Activated CD4-positive, alpha-beta memory T cell treated with anti-CD3 and anti-CD28 coated beads, Interleukin-2, amount 10 ng/mL, durations not matched to agents 7 days and 5 days (primary cell): ENCODE measurements at places on chromosomes 2 and 18. TPM values are rescaled to one million over a fixed set of nuclear protein-coding genes. Genes with fewer than 3 reads are reported as not detected.

DNA sequence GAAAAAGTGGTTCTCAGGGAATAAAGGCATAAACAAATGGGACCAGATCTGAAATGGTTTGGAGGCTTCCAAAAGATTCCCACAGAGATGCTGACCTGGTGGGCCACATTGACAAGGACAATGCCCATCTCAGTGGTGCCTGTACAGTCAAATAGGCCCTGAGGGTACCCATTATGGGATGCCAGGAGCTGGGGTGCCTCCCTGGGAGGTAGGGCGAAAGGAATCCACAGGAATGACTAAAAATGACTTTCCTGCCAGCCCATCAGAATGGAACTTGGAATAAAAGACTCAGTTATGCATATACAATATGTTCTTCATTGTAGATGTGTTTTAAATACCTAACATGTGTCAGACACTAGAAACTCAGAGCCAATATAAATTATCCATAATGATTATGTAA is 248.5 kb downstream of the RNF144A start:
- no peak for DNase-seq

- no peak for DNase-seq
These were observed 423.3 kb downstream of the LRP1B start for GRCh38 chr2:141707486-141707885.

GRCh38 chr2:96970248-96970875 is 16.0 kb downstream of the FAM178B start:
- DNase-seq: no peak

ABCG5 gene
- total RNA-seq: not detected

GRCh38 chr2:88614497-88615157 is 12.6 kb downstream of the EIF2AK3 start:
- no peak for DNase-seq

CRYGA gene
- not detected for total RNA-seq

CERKL gene
- not detected for total RNA-seq

DNA sequence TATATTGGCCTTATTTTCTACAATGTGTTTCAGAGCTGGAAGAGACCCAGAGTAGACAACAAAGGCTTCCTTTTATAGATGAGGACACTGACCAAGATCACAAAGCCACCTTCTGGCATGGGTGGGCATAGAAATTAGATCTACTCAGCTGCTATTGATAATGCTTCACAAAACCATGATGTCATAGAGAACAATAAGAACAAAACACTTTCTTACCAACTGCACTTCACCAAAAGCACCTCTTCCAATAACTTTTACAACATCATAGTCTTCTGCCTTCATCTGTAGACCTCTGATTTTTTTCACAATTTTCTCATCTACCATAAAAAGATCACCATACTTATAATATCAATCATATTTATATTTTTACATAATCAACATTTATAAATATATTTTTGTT is 58.1 kb downstream of the ROCK2 start:
- no peak for DNase-seq

- DNase-seq: no peak
These were observed 20.1 kb upstream of the FN1 start for GRCh38 chr2:215455958-215456357.

GRCh38 chr2:58922245-58922644 is 681.1 kb upstream of the FANCL start:
- DNase-seq: no peak

GRCh38 chr2:86274918-86275275 is 62.5 kb downstream of the REEP1 start:
- DNase-seq: no peak

- no peak for DNase-seq
These were observed 616 bp upstream of the SP5 start for GRCh38 chr2:170714381-170715061.

DNA sequence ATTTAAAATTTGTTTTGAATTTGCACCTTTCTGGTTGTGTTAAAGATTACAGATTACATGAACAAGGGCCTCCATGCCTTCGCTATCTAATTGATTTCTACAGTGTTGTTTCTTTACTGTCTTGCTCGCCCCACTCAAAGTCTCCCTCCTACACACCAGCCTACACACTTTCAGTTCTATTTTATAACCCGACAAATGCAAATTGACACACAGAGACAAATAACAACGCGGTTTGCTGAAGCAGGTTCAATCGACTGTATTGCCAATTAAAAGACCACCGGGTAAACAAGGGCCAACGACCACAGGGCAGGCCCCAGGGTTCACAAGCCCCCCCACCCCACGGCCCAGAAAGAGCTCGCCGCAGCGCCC is 869 bp downstream of the STARD7 start:
- DNase-seq: no peak

CIB4 gene
- not detected for total RNA-seq

TXNDC2 gene
- total RNA-seq: 0.30 TPM

AP1S3 gene
- total RNA-seq: 6.9 TPM

GRCh38 chr2:25933622-25934021 is 48.7 kb downstream of the KIF3C start:
- no peak for DNase-seq

DNA sequence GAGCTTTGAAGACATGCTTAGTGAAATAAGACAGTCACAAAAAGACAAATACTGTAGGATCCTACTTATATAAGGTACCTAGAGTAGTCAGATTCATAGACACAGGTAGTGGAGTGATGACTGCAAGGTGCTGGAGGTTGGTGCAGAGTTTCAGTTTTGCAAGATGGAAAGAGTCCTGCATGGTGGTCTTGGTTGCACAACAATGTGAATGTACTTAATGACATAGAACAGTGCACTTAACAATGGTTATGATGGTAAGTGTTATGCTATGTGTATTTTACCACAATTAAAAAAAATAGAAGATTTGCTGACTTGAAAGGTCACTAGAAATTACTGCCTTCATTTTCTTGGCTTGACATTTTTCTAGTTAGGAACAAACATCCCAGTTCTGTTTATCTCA is 9.5 kb downstream of the CERS6 start:
- DNase-seq: no peak

GRCh38 chr18:31819106-31819924 is 58.6 kb upstream of the SLC25A52 start:
- no peak for DNase-seq

ASPRV1 gene
- 0.98 TPM for total RNA-seq

DNA sequence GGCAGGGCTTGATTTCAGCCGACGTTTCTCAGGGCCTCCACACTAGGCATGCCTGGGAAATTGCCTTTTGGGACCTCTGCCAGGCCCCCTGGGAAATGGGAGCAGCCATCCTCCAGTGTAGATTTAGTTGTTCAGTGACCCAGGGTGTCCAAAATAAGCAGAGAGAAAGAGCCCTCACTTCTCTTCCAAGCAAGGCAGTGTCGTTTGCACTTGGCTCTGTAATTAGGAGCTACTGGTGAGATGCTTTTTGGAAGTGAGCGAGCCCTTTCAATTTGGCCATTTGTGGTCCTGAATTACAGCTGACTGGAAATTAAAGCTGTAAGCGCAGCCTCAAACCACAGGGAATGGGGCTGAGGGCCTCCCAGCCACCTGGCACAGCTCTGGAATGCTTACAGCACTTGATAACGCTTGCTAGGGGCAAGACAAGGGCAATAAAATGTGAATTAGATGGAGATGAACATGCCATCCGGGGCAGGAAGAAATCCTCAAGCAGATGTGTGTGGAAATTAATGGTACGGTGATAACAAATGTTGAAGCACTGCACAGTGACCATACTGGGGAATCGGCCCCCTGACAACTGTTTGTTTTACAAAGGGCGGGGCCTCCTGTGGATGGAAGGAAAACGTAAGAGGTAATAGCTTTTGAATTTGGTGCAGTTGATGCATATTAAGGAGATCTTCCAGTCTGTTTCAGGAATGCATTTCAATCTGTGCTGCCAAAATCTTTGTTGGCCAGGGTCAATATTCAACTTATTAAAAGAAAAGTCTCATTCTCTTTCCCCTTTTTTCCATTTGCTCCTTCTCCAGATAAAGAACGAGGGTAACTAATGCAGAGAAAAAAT is 173.1 kb downstream of the UXS1 start:
- no peak for DNase-seq

DSC2 gene
- not detected for total RNA-seq

DNA sequence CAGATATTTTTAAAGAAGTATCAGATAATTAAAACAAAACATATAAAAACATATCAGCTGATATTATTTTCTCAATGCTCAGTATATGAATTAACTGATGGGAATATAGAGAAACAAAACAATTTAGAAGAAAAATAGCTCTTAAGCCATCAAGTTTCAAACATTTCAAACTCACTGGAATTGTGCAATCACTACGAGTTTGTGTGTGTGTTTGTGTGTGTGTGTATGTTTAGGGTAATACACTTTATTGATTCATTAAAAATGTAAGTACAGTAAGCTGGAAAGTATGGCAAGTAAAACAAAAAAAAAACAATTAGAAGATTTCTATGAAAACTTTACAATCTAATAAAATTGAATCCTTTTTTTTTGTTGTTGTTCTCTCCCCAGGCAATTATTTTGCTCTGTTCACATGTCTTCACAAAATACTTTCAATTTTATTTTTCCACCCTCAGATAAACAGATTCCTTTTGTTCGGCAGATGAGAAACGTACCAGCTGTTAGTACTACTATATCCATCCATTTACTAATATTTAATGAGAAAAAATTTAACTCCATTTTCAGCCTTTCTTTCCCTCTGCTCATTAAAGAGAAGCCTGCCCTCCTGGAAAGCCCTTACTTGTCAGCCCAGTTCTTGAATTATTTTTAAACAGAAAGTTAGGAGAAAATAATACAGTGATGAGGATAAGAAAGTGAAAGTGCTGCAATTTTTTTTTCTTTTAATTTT is 87.6 kb downstream of the SLC8A1 start:
- no peak for DNase-seq

GRCh38 chr2:10665833-10666232 is 23.9 kb downstream of the NOL10 start:
- DNase-seq: no peak

DNA sequence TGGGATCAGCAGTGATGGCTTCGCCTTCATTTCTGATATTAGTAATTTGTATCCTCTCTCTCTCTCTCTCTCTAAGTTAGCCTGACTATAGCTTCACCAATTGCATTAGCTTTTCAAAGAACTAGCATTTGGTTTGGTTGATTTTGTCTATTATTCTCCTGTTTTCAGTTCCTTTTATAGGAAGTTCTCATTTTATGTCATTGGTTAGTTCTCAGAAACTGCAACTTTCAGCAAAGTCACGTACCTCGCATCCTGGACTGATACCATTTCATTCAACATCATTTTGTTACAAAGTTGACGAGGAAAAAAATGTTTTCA is 450.8 kb downstream of the EIPR1 start:
- no peak for DNase-seq

DNA sequence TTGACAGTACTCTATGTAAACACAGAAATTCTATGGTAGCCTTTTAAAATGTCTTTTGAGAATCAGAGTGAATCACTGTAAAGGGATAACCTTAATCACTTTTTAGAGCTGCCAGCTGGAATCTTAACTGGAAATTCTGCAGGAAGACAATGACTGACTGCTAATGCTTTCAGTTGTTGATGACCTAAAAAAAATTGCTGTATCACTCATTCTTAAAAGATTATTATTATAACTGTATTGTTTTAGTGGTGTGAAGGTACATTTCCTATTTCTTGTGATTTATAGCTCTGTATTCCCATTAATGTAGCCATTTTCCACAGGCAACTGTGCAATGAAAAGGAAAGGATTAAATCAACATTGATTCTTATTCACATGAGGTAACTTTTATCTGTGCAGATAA is 260.5 kb downstream of the CALCRL start:
- DNase-seq: no peak

CCDC85A gene
- not detected for total RNA-seq

- no peak for DNase-seq
These were observed 67.1 kb upstream of the IL1R1 start for GRCh38 chr2:102075479-102075878.

DNA sequence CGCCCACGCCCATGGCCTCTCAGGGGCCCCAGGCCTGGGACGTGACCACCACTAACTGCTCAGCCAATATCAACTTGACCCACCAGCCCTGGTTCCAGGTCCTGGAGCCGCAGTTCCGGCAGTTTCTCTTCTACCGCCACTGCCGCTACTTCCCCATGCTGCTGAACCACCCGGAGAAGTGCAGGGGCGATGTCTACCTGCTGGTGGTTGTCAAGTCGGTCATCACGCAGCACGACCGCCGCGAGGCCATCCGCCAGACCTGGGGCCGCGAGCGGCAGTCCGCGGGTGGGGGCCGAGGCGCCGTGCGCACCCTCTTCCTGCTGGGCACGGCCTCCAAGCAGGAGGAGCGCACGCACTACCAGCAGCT is 2.4 kb downstream of the B3GNT7 start:
- DNase-seq: no peak

EPB41L5 gene
- total RNA-seq: 2.8 TPM

DNA sequence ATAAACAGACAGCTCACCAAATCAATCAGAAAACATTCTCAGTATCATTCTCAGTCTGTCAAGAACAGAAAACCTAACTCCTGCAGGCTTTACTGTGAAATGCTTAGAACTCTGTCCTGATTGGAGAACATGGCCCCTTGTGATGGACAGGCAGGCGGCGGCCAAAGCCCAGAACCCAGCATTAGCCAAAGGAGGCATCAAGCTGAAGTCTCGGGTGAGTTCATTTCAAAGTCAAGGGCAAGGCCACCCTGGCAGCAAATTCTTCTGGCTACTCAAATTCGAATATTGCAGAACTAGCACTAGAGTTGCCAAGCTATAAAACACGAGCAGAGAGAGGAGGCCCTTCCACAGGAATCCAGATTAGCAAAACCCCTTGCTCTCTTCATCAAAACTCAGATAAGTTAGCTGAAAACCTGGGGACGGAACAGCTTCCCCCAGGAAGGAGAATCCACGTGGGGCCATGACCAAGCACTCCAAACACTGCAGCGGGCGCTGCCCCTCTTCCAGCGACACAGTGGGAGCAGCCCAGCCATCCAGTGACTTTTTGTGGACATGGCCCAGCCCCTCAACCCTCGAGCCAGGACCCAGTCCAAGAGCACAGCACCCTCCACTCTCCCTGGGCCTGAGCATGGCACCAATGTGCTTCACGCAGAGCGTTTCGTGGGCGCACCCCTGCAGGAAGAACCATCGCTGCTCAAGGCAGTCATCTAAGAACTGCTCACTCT is 98.6 kb downstream of the HDAC4 start:
- no peak for DNase-seq

- no peak for DNase-seq
These were observed 12.3 kb upstream of the SLC35F5 start for GRCh38 chr2:113768770-113769169.

- DNase-seq: no peak
These were observed 891.1 kb downstream of the CPS1 start for GRCh38 chr2:211447548-211447947.

DNA sequence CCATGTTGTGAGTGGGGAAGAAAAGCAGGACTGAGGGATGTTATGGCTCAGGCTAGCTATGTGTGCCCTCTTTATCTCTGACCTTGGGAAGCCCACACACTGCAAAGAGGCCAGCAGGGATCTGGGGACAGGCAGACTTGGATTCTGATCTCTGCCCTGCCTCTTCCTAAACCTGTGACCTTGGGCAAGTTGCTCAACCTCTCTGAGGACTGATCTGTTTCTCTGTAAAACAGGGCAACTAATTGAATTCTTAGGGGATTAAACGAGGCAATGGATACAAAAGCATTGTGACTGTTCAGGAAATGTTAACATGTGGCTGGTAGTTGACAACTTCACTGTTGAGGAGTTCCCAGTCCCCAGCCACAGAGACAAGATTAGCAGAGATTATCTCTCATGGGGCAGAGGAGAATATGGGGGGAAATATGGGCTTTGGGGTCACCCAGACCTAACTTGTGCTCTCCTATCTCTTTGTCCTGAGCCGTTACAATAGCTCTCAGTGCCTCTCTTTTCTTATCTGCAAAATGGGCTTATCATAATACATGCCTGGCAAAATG is 184.7 kb upstream of the GLI2 start:
- DNase-seq: no peak

CFC1 gene
- total RNA-seq: not detected

GRCh38 chr2:31526946-31527732 is 53.6 kb downstream of the SRD5A2 start:
- DNase-seq: no peak
